ENCODE measurements at places on chromosomes 7 and 10. TPM values are rescaled to one million over a fixed set of nuclear protein-coding genes. Genes with fewer than 3 reads are reported as not detected.

STARD3NL gene
- total RNA-seq = 38.3 TPM

GRCh38 chr7:114806590-114807162 is 115.2 kb upstream of the MDFIC start:
- H3K27ac ChIP-seq = no peak overlapping the region
- H3K27me3 ChIP-seq = no peaks in the 10 kb centered on the region
- no peaks in the 10 kb centered on the region for H3K4me1 ChIP-seq
- no peak for DNase-seq

- H3K27me3 ChIP-seq = no peaks in the 10 kb centered on the region
- no peak overlapping the region for H3K4me3 ChIP-seq
- no peaks in the 10 kb centered on the region for H3K36me3 ChIP-seq
- no peak overlapping the region for H3K27ac ChIP-seq
These were observed 144.7 kb downstream of the ALOX5 start for GRCh38 chr10:45518741-45519140.

DNA sequence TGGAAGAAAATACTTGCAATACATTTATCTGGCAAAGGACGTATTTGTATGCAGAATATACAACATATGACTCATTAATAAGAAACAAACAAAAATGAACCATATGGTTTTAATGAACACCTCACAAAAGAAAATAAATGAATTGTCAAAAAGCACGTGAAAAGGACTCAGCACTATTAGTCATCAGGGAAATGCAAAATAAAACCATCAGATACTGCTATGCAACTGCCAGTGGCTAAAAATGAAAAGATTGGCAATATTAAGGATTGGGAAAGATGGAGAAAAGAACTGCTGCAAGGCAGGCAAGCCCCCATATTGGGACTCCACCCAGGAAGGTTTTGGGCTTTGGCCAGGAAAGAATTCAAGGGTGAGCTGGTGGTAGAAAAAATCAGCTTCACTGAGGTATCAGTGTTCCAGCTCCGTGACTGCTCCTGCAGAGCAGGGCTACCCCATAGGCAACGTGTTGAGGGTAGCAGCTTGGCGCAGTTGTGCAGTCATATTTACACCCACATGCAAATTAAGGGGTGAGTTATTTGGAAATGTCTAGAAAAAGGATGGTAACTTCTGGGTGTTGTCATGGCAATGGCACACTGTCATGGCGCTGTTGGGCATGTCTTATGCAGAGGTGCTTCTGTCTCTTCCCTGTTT is 72.7 kb downstream of the CUBN start:
- no peaks in the 10 kb centered on the region for H3K4me1 ChIP-seq
- no peak overlapping the region for H3K27ac ChIP-seq
- H3K36me3 ChIP-seq = no peaks in the 10 kb centered on the region
- no peak overlapping the region for H3K4me3 ChIP-seq
- DNase-seq = no peak
- no peaks in the 10 kb centered on the region for H3K27me3 ChIP-seq

- no peaks in the 10 kb centered on the region for H3K27me3 ChIP-seq
- no peak for DNase-seq
- H3K4me3 ChIP-seq = no peak overlapping the region
- H3K27ac ChIP-seq = no peak overlapping the region
- H3K36me3 ChIP-seq = no peaks in the 10 kb centered on the region
These were observed 11.3 kb downstream of the ADAMTS14 start for GRCh38 chr10:70683601-70683934.

- H3K4me3 ChIP-seq = no peak overlapping the region
- H3K4me1 ChIP-seq = peaks cover 53% of the 10 kb centered on the region
- H3K27ac ChIP-seq = no peak overlapping the region
- DNase-seq = no peak
- no peaks in the 10 kb centered on the region for H3K27me3 ChIP-seq
These were observed 125.2 kb downstream of the MAD1L1 start for GRCh38 chr7:2107386-2108070.

MYL10 gene
- not detected for total RNA-seq

NME8 gene
- total RNA-seq = 27.1 TPM

MALRD1 gene
- total RNA-seq = not detected

DNA sequence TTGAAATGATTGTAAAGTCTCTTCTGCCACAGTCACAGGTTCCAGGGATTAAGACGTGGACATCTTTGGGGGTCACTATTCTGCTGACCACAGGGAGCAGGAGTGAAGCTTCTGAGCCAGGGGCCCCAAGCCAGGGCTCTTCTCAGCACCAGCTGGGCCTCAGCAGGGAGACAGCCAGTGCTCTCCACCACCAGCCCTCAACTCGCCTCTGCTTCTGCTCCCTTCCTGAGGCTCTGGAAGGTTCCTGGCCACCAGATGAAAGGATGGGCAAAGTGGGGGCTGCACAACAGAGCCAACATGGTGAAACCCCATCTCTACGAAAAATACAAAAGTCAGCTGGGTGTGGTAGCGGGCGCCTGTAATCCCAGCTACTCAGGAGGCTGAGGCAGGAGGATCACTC is 11.2 kb upstream of the CRYGN start:
- H3K4me1 ChIP-seq = peaks cover 5% of the 10 kb centered on the region
- no peak for DNase-seq
- H3K4me3 ChIP-seq = no peak overlapping the region
- H3K27me3 ChIP-seq = no peaks in the 10 kb centered on the region

DNA sequence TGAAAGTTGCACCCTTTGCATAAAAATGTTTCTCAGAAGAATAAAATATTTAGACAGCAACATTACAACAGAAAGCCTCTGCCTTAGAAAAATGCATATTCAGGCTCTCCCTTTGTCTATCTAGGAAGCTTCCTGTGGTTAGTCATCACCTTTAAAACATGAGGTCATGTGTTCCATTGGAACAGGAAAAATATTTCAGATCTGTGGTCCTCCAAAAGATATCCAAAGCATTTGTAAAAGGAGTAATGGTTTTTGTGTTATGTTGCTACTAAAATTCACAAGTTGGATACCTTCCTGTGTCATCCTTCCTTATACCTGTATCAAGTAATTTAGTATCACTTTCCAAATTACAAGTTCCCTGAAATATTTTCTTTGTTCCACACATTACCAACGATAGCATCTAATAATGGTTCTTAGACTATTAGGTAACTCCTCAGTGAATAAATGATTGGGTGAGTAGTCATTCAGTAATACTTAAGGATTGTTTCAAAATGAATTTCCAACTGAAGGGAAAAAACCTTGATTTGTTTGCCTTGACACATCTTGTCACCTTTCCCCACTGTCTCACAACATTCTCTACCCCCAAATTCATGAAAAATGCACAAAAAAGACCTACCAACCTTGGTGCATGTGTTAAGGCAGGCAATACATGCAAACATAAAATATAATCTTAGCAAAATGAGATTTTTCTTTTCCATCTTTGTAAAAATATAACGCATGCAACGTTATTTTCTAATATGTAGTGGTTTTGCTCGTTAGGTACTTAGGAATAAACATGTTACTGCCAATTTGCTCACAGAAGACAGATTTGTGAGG is 19.7 kb upstream of the RHOBTB1 start:
- H3K4me1 ChIP-seq = no peaks in the 10 kb centered on the region
- H3K4me3 ChIP-seq = no peak overlapping the region
- H3K27ac ChIP-seq = no peak overlapping the region
- H3K36me3 ChIP-seq = no peaks in the 10 kb centered on the region

DNA sequence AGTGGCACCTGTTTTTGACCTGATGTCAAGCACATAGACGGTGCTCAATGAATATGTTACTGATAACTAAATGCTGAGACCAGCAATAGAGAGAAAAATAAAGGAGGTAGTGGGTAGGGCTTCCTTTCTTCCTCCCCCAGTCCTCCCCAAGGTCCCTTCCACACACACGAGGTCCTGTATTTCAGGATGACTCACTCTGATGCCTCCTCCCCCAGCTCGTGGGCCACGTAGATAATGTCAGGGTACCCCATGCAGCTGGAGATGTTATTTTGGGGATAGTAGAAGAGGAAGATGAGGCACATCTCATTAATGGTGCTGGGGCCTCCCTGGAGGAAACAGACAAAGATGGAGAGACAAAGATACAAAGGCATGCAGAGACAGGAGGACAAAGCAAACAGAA is 17.3 kb downstream of the PRSS58 start:
- no peak for DNase-seq
- H3K4me3 ChIP-seq = no peak overlapping the region
- H3K36me3 ChIP-seq = no peaks in the 10 kb centered on the region
- no peak overlapping the region for H3K27ac ChIP-seq
- no peaks in the 10 kb centered on the region for H3K27me3 ChIP-seq

TMEM176B gene
- 4.0 TPM for total RNA-seq

PTF1A gene
- not detected for total RNA-seq

- no peak for DNase-seq
- no peaks in the 10 kb centered on the region for H3K36me3 ChIP-seq
- no peak overlapping the region for H3K27ac ChIP-seq
- H3K4me1 ChIP-seq = peaks cover 4% of the 10 kb centered on the region
- H3K27me3 ChIP-seq = no peaks in the 10 kb centered on the region
These were observed 33.0 kb downstream of the JAKMIP3 start for GRCh38 chr10:132098539-132099388.

AVPI1 gene
- 6.1 TPM for total RNA-seq

SVIL gene
- total RNA-seq = 33.5 TPM

ADCY1 gene
- not detected for total RNA-seq

- H3K27me3 ChIP-seq = no peaks in the 10 kb centered on the region
- no peaks in the 10 kb centered on the region for H3K36me3 ChIP-seq
- DNase-seq = no peak
- H3K4me3 ChIP-seq = no peak overlapping the region
- H3K27ac ChIP-seq = no peak overlapping the region
These were observed 204.1 kb downstream of the PHF14 start for GRCh38 chr7:11177793-11178192.

- no peaks in the 10 kb centered on the region for H3K4me1 ChIP-seq
- DNase-seq = no peak
- H3K27ac ChIP-seq = no peak overlapping the region
- H3K4me3 ChIP-seq = no peak overlapping the region
- H3K36me3 ChIP-seq = no peaks in the 10 kb centered on the region
These were observed 111.1 kb upstream of the C10orf90 start for GRCh38 chr10:126781450-126782216.

- H3K4me1 ChIP-seq = no peaks in the 10 kb centered on the region
- no peak overlapping the region for H3K27ac ChIP-seq
- H3K27me3 ChIP-seq = no peaks in the 10 kb centered on the region
- H3K36me3 ChIP-seq = no peaks in the 10 kb centered on the region
These were observed 40.4 kb downstream of the NPVF start for GRCh38 chr7:25187932-25188331.

GRCh38 chr7:28163949-28164348 is 16.6 kb downstream of the JAZF1 start:
- H3K4me1 ChIP-seq = peaks cover 7% of the 10 kb centered on the region
- H3K27ac ChIP-seq = no peak overlapping the region
- H3K4me3 ChIP-seq = no peak overlapping the region

TEX47 gene
- total RNA-seq = not detected

DNA sequence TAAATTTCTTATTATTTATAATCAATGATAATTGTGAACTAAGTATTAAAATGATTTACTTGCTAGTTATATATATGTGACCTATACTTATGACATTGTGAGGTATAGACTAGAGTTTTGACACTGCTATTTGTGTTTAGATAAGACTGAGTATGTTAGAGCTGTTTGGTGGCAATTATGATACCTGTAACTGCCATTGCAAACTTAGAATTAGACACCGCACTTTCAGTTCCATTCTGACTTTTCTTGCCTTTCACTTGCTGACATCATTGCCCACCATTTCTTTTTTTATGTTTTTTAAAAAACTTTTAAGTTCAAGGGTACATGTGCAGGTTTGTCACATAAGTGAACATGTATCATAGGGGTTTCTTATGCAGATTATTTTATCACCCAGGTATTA is 214.5 kb downstream of the MBL2 start:
- no peaks in the 10 kb centered on the region for H3K36me3 ChIP-seq
- no peak for DNase-seq
- H3K27ac ChIP-seq = no peak overlapping the region
- no peak overlapping the region for H3K4me3 ChIP-seq
- H3K4me1 ChIP-seq = no peaks in the 10 kb centered on the region
- no peaks in the 10 kb centered on the region for H3K27me3 ChIP-seq

CCL24 gene
- total RNA-seq = not detected

DNA sequence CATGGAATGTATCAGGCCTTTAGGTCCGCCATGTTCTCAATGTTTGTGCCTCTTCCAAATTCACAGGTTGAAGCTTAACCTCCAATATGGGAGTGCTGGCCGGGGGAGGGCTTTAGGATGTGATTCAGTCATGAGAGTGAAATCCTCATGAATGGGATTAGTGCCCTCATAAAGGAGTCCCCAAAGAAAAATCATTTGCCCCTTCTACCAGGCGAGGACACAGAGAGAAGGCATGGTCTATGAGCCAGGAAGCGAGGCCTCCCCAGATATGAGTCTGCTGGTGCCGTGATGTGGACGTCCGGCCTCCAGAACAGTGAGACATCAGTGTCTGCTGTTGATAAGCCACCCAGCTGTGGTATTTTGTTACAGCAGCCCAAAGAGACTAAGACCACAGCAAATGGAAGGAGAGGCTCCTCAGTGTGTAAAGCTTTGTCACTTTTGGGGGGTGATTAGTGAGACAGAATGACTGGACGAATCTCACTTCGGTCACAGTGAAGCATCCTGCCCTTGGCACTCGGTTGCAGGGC is 231.3 kb upstream of the KLF6 start:
- no peak for DNase-seq
- H3K36me3 ChIP-seq = no peaks in the 10 kb centered on the region
- H3K27me3 ChIP-seq = no peaks in the 10 kb centered on the region
- no peak overlapping the region for H3K27ac ChIP-seq
- no peak overlapping the region for H3K4me3 ChIP-seq
- peaks cover 8% of the 10 kb centered on the region for H3K4me1 ChIP-seq

GRCh38 chr7:109190766-109191398 is 621.2 kb downstream of the DNAJB9 start:
- no peak for DNase-seq
- H3K27me3 ChIP-seq = no peaks in the 10 kb centered on the region
- H3K36me3 ChIP-seq = no peaks in the 10 kb centered on the region
- H3K27ac ChIP-seq = no peak overlapping the region
- H3K4me3 ChIP-seq = no peak overlapping the region
- no peaks in the 10 kb centered on the region for H3K4me1 ChIP-seq

GRCh38 chr10:71045204-71045809 is 156.9 kb upstream of the PCBD1 start:
- no peak overlapping the region for H3K27ac ChIP-seq
- no peaks in the 10 kb centered on the region for H3K36me3 ChIP-seq
- DNase-seq = no peak
- no peaks in the 10 kb centered on the region for H3K4me1 ChIP-seq

GRCh38 chr10:112404617-112405016 is 30.7 kb downstream of the ACSL5 start:
- no peaks in the 10 kb centered on the region for H3K4me1 ChIP-seq
- H3K36me3 ChIP-seq = peaks cover 80% of the 10 kb centered on the region
- no peak for DNase-seq
- no peaks in the 10 kb centered on the region for H3K27me3 ChIP-seq
- no peak overlapping the region for H3K4me3 ChIP-seq

- no peaks in the 10 kb centered on the region for H3K27me3 ChIP-seq
- no peak overlapping the region for H3K27ac ChIP-seq
These were observed 194.2 kb downstream of the BICC1 start for GRCh38 chr10:58706836-58707235.
